ENCODE measurements at places on chromosomes 7 and 10. TPM values are rescaled to one million over a fixed set of nuclear protein-coding genes. Genes with fewer than 3 reads are reported as not detected.
A peak's percentile ranks its signal among the peaks of the same experiment; 100 is the strongest.

GRCh38 chr10:93745408-93746065 is 12.2 kb upstream of the LGI1 start:
- peak; percentile 41 for DNase-seq

DNA sequence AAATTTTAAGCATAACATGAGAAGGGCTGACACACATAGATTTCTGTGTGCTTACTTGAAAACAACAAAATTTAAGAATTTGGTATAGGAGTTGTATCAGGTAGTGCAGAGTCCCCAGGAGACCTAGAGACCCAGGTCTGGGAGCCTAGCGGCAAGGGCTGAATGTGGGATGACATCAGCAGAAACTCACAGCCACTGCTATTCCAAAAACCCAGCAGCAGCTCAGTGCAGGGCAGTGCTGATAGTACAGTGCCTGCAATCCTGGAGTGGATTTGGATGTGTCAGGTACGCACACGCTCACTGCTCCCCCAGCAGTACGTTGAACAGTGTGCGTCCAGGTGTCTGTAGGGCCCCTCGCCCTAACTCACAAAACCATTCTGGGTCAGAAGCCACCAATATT is 87.1 kb downstream of the EGFR start:
- DNase-seq = no peak

DNA sequence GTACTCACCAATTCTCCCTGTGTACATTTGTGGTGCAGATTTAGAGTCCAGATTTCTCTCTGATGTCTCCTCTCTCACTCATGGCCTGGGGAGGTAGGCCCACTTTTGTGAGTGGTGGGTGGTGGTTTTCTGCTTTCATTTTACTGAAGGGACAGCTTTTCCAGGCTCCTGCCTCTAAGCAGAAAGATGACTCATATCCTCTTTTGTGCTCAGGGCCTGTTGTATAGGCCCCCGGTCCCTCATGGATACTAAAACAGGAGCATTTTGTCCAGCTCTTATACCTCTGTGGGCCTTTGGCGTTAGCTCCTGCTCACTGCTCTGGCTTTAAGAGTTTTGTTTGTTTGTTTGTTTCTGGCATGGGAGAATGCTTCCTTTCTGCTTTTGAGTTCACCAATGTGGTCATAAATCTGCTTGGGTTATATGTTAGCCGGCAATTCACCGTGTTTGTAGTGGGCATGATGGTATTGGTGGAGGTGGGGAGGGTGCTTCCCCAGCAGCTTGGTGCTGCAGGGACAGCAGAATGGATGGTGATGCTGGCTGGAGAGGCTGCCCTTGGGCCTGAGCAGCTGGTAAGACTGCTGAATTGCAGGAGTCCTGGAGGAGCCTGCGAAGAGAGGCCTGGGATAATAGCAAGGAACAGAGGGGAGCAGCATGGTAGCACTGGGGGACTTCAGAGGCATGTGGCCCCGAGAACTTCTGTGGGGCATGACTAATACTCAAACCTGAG is 468.7 kb downstream of the RPS24 start:
- peak; percentile 31 for DNase-seq

GRCh38 chr10:106317554-106317953 is 847.0 kb downstream of the SORCS1 start:
- no peak for DNase-seq

- DNase-seq = no peak
Observed at GRCh38 chr7:77822269-77822668, 23.7 kb downstream of the PHTF2 start.

The NUTM2A gene
- 0.33 TPM for total RNA-seq

The CUEDC2 gene
- total RNA-seq = 61.4 TPM

The SYT15B gene
- total RNA-seq = not detected

The SORCS3 gene
- total RNA-seq = 0.16 TPM
